Activated CD8-positive, alpha-beta memory T cell treated with anti-CD3 and anti-CD28 coated beads, Interleukin-2, amount 50 U/mL, for 48 hours (primary cell): ENCODE measurements at places on chromosomes 5 and 9.
A peak's percentile ranks its signal among the peaks of the same experiment; 100 is the strongest.

DNA sequence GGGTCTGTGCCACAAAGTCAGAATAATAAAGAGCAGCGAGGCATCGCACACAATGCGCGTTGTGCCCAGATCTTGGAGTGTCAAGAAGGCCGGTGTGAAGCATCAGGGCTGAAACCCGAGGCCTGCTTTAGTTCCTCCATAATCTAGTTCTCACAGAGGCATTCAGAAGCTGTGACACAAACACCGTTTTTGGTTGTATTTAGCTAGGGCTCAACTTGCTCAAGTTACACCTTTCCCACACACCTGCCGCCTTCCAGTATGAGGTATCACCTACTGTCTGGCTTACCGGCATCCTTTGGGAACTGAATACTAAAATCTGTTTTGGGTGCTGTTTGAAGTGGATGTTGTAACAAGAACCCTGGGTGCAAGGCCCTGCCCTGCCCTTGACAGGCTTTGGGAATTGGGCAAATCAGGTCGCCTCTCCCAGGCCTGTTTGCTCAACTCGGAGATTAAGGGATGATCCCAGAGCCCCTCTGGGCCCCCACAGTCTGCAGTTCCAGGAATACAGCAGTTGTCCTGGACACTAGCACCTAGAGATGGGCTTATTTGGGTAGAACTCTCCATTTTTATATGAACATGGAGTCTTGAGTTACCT is 27.0 kb downstream of the SLC25A25 start:
- no peak for DNase-seq

DNA sequence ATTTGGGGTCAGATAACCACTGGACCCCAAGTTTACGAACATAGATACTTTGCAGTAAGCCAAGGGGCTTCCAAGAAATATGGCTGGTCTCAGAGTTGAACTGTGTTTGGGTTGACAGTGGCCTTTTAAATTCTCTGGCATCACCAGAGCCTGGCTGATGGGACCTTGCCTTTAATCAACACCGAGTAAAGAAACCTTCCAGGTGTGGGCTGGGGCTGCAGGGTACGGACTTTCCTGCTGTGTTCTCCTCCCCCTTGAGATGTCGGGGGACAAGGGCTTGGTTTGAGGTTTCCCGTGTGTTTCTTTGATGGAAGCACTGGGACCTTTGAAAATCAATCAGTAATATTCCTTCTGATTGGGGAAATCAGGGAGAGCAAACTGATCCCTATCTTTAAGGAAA is 140.1 kb downstream of the MTX3 start:
- peak; percentile 12 for DNase-seq

- DNase-seq = no peak
Observed at GRCh38 chr9:84758817-84759216, 89.3 kb downstream of the NTRK2 start.

DNA sequence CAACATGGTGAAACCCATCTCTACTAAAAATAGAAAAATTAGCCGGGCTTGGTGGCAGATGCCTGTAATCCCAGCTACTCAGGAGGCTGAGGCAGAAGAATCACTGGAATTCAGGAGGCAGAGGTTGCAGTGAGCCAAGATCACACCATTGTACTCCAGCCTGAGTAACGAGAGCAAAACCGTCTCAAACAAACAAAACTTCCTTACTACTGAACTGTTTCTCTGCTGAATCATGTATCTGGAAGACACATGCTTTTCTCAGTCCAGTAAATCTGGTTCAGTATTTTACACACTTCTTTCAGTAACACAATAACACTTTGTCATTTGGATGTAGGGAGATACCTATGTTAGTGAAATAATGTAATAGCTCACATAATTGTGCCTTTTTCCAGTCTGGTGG is 7.9 kb downstream of the TRMT10B start:
- DNase-seq = no peak

DNA sequence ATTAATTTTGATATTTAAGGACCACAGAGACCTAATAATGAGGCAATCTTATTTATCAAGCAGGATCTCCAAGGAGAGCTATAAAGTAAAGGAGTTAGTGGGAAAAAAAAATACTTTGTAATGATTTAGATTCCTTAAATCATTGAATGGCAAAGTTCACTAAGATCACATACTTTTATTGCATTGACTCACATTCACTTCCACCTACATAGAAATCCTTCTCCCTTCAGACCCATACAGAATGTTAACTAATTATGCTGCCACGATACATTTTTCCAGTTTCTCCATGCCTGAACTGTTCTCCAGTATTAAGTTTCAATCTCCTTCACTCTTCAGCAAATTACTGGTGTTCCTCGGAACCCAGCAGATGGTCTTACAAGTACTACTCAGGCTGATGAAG is 388.7 kb downstream of the EFNA5 start:
- no peak for DNase-seq

- no peak for DNase-seq
Observed at GRCh38 chr5:893137-893506, 438 bp downstream of the TRIP13 start.
